ENCODE measurements at places on chromosomes 11 and 22. TPM values are rescaled to one million over a fixed set of nuclear protein-coding genes. Genes with fewer than 3 reads are reported as not detected.

Gene TUB
- under 0.01 TPM for total RNA-seq

Gene XPNPEP3
- total RNA-seq, result 3.5 TPM

DNA sequence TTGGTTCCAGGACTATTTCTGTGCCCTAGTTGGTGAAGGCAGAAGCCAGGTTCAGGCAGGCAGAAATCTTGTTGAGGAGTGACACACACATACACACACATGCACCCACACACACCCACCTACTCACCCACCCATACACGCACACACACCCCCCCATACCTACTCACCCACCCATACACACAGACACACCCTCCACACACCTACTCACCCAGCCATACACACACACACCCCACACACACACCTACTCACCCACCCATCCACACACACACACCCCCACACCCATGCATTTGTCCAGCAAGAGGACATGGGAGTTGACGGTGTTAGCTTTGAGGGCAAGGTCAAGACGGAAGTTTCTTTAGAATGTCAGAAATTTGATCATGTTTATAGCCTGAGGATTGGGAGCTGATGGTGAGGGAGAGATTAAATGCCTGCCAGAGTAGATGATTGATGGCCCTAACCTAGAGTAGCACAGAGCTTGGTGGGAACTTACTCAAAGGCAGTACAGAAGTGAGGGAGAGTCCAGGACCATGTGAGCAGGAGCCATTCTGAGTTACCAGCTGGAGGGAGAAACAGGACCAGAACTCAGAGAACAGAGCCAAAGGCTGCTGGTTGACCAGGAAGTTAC, 68.9 kb downstream of the CYB5R2 start:
- DNase-seq, result peak; percentile 51

DNA sequence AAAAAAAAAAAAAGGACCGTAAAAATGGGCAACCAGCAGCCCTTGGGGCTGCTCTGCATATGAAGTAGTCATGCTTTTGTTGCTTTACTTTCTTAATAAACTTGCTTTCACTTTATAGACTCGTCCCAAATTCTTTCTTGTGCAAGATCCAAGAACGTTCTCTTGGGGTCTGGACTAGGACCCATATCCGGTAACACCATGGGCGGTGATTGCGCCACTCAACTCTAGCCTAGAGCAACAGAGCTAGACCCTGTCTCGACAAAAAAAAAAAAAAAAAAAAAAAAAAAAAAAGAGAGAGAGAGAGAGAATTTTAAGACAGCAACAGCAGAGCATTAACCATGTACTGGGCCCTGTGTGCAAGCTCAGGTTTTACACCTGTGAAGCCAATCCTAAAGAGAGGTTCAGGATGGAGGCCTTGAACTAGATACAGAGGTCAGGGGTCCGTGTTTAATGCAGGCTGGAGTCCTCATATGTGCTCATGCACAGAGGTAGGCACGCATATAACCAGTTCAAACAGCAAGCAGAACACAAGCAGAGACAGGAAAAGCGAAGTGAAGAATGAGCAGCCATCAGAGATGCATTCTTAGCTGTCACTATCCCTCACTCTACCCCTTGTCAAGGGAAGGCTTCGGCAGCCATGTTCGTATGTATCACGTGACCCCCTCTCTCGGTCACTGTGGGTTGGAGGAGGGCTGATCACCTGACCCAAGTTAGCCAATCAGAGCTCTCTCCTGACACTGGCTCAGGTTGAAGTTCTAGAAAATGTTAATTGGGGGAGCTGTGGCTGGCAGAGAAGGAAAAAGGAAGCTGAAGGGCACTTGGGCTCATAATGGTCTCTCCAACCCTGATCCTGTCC, 16.7 kb upstream of the SYT12 start:
- DNase-seq, result no peak

- no peak for DNase-seq
These were observed 8.0 kb downstream of the CDPF1 start for GRCh38 chr22:46242076-46242475.

Gene LRRC4C
- 0.69 TPM for total RNA-seq

Gene ABTB2
- total RNA-seq, result 44.1 TPM

DNA sequence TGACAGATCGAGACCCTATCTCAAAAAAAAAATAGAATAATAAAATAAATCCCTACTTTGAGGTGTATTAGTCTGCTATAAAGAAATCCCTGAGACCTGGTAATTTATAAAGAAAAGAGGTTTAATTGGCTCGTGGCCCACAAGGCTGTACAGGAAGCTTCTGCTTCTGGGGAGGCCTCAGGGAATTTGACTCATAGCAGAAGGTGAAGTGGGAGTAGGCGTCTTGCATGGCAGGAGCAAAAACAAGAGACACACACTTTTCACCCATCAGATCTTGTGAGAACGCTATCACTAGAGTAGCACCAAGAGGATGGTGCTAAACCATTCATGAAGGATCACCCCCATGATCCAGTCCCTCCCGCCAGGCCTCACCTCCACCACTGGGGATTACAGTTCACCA, 29.2 kb downstream of the CDPF1 start:
- no peak for DNase-seq

- no peak for DNase-seq
These were observed 2.9 kb downstream of the QSER1 start for GRCh38 chr11:32895471-32895870.

Gene GLB1L2
- total RNA-seq, result 4.3 TPM

DNA sequence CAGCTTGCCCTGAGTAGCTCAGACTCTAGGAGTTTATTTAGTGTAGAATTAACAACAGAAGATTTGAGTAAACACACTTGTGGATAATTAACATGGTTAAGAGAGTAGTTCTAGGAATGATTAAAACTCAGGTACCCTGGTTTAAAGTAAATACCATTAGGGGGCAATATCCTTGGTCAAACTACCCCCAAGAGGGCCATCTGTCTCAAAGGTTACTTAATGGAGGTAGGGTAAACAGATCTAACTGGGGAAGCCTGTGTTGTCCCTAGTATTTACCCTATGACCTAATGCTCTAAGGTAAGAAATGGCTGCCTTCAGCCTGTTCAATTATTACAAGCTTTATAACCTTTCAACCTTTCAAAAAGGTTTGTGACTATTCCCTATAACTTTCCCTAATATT, 10.6 kb upstream of the GLYATL1 start:
- peak; percentile 83 for DNase-seq

Gene RAC2
- total RNA-seq, result 3.5 TPM

Gene CNIH2
- total RNA-seq, result not detected

DNA sequence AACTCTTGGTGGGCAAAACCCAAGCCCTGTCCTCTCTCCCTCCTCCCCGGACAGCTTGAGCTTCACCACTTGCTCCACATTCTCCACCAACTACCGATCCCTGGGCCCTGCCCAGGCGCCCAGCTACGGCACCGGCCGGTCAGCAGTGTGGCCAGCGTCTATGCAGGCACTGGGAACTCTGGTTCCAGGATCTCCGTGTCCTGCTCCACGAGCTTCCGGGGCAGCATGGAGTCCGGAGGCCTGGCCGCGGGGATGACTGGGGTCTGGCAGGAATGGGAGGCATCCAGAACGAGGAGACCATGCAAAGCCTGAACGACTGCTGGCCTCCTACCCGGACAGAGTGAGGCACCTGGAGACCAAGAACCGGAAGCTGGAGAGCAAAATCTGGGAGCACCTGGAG, 68.9 kb upstream of the RTL6 start:
- no peak for DNase-seq

Data from renal cortical epithelial cell (primary cell).